ENCODE measurements at places on chromosomes 13 and 19. TPM values are rescaled to one million over a fixed set of nuclear protein-coding genes. Genes with fewer than 3 reads are reported as not detected.
A peak's percentile ranks its signal among the peaks of the same experiment; 100 is the strongest.

DNA sequence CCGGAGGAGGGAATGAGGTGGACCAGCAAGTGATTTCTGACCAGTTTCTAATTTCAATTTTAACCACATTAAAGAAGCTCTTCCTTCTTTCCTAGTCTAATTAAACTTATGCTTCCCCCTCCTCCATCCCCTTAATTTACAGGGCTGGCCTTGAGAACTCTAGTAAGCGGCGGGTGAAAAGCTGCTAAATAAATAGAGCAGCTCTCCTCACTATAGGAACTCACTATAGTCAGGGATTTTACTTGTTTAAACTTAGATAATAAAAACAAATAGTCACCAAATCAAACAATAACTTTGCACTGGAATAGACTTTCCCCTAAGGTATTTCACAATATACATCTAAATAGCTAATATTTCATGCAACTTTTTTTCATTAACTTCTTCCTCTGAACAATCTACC is 1838.2 kb upstream of the PRR20A start:
- DNase-seq, result no peak

DNA sequence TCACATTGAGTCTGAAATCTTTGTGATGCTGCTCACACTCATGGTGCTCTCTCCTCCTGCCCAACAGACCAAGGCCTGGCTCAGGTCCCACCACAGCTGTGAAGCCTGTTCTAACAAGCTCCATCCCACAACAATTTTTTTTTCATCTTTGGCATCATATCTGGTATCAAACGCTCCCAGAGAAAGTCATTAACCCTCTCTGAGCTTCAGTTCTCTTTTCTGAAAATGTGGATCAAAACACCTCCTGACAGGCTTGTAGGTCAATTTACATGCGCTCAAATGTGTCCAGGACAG is 224.4 kb downstream of the LACC1 start:
- DNase-seq, result no peak

GRCh38 chr13:106756446-106756845 is 188.5 kb upstream of the ARGLU1 start:
- DNase-seq, result no peak

GRCh38 chr13:79448413-79448812 is 32.5 kb upstream of the NDFIP2 start:
- DNase-seq, result no peak

DNA sequence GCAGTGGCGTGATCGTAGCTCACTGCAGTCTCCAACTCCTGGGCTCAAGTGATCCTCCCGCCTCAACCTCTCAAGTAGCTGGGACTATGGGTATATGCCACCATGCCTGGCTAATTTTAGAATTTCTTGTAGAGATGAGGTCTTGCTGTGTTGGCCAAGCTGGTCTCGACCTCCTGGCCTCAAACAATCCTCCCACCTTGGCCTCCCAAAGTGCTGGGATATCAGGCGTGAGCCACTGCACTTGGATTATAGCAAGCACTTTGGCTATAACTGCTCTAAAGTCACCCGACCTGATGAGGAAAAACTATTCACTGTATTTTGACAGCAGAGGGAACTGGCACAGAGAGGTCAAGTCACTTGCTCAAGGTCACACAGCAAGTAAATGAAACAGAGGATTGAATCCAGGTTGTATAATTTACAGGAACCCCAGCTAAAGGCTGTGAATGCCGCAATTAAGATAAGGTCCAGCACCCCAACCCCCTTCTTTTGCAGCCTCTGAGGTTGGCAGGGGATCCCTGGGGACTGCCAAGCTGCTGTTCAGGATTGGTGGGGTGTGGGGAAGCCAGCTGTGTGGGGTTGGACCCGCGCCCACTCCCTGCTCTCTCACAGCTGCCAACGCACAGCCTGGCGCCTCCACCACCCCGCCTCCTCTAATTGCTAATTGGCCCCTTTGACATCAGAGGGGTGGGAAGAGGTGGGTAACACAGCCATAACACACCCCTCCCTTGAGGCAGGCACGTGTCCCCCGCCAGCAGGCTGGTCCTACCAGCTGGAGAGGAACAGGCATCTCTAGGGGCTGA is 6.0 kb downstream of the TMIGD2 start:
- no peak for DNase-seq

GRCh38 chr13:79222427-79223205 is 183.4 kb downstream of the RBM26 start:
- DNase-seq, result no peak

- DNase-seq, result peak; percentile 46
Measured at GRCh38 chr13:79631051-79631659, 150.2 kb downstream of the NDFIP2 start.

SIGLEC6 gene
- total RNA-seq, result not detected

SLC8A2 gene
- not detected for total RNA-seq
